ENCODE measurements at places on chromosomes 4 and X.

GRCh38 chrX:19358521-19358920, 14.8 kb downstream of the PDHA1 start:
- ATAC-seq: no peak

DNA sequence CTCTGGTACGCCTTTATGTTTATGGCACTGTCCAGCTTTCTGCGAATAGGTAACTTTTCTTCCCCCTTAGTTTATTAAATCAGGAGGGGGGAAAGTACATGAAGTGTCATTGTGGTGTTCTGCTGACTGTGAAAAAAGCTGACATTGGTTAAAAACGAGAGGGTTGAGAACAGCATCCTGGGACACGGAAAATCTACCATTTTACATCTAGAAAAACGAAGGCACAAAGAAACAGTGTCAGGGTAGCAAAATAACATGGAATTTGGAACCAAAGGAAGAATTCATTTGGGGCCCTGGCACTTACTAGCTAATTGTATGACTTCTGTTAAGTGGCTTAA, 1.2 kb upstream of the AMOT start:
- no peak for ATAC-seq

- ATAC-seq: no peak
Observed at GRCh38 chrX:101368800-101369199, 17.2 kb downstream of the BTK start.

DNA sequence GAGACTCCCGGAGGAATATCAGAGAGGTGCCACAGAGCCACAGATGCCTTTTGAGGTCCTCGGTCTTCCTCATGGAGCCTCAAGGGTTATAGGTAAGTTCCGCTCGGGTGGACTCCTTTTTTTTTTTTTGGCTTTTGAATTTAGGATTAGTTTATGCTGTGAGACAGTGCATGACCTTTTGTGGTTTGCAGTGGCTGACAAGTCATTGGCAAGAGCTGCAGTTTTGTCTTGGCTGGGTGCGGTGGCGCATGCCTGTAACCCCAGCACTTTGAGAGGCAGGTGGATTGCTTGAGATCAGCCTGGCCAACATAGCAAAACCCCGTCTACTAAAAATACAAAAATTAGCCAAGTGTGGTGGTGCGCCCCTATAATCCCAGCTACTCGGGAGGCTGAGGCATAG, 4.5 kb upstream of the GRSF1 start:
- ATAC-seq: no peak

DNA sequence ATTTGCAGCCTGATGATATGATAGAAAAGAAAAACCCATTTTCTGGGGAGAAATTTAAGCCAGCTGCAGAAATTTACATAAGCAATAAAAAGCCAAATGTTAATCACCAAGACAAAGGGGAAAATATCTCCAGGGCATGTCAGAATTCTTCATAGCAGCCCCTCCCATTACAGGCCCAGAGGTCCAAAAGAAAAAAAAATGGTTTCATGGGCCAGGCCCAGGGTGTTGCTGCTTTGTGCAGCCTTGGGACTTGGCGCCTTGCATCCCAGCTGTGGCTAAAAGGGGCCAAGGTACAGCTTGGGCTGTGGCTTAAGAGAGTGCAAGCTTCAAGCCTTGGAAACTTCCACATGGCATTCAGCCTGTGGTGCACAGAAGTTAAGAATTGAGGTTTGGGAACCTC, 97.9 kb upstream of the CDX4 start:
- no peak for ATAC-seq

- no peak for ATAC-seq
Observed at GRCh38 chrX:130654409-130654950, 248.5 kb downstream of the ENOX2 start.

DNA sequence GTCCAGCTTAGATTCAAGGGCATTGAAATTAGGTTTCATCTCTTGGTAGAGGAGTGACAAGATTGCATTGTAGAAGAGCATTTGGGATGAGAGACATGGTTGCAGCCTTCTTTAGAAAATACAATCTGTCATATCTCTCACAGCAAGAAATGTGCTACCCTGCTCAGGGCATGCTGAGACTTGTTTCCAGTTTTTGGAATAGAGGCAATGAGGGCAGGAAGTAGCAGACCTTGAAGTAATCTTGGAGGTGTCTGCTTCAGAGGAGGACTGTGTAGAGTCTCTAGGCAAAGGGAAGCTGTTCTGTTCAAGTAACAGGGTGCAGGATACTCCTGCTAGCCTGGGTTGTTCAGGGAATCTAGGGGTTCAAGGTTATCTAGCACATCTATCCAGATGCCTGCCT, 116.1 kb upstream of the ZNF827 start:
- ATAC-seq: no peak

- ATAC-seq: no peak
Observed at GRCh38 chrX:110418316-110419235, 59.9 kb downstream of the RTL9 start.

DNA sequence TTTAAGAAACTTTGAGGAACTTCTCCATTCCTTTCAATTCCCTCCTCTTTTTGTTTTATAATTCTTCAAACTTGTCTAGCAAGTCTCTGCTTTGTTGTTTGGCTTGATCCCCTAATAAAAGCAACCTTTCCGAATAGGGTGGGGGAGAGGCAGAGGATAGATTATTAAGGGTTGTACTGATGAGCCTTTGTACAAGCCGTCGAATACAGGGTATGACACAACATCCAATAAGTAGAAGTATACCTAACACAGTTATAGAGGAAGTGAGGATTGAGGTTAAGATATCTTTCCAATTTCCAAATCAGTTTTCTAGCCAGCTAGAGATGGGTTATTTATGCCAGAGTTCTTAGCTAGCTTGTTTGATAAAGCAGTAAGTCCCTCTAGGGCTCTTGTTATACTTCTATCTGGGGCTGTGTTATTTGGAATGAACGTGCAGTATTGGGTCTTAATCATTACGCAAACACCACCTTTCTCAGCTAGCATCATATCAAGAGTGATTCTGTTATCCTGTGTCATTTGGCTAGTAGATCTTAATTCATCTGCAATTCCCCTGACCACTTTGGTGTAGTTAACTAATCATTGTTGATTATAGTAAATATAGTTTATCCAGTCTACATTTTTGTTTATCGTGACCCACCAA, 18.5 kb downstream of the METAP1 start:
- ATAC-seq: no peak

DNA sequence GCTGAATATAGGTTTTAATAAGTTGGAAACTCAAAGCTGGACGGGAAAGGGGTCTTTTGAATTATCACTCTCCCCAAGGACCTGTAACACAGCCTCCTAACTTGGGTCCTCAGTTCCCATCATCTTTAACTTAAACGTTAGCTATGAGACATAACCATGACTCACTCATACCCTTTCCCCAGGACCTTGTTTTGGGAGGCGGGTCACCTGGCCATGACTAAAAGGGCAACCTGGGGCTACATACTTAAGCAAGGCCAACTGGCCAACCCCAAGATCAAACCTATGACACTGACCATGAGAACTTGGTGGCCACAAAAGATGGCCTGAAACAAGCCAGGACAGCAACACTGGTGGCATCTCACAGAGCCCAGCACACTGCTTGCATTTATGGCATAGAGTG, 89.0 kb downstream of the SH3KBP1 start:
- peak; percentile 50 for ATAC-seq

GRCh38 chrX:136666088-136666487, 18.1 kb downstream of the CD40LG start:
- no peak for ATAC-seq

DNA sequence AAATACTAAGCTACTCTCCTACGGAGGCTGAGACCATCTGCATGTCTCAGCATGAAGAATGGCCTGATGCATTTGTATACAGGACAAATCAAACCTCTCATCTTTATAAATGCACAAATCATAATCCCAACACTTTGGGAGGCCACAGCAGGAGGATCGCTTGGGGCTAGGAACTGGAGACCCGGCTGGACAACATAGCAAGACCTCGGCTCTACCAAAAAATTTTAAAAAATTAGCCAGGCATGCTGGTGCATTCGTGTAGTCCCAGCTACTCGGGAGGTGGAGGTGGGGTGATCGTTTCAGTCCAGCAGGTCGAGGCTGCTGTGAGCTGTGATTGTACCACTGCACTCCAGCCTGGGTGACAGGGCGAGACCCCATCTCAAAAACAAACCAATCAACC, 262.8 kb downstream of the DHRSX start:
- no peak for ATAC-seq

- no peak for ATAC-seq
Observed at GRCh38 chr4:145107126-145107525, 9.0 kb downstream of the ABCE1 start.

DNA sequence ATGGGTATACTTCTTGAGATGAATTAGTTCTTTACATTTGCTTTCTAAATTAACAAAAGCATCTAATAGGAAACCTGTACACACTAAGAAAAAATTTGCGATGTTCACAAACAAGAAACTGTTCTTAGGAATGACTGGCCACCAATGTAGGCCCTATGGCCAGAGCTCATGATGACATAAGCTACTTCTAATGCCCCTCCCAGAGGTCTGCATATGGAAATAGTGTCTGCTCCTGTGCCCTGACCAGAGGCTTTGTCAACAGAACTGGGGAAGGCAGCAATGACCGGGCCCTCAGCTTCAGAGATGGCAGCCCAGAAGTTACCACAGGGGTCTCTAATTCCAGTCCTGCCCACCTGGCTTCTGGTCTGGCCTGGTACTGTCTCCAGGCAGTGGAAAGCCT, 15.0 kb upstream of the BCLAF3 start:
- no peak for ATAC-seq

DNA sequence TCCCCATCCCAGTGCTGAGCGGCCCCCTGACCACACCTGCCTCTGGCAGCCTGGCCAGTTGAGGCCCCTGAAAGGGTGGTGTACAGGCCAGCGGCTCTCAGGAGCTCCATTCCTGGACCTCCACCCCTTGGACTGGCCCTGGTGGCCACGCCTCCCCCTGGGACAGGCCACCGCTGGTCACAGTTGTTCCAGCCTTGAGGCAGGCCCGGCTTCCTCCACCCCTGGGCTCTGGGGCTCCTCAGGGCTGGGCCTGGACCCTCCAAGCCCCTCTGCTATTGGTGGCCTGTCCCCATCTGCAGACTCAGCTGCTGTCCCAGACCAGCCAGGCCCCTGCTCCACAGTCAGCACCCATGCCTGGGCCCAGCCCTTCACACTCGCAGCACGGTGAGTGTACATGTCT, 93.2 kb upstream of the NKX1-1 start:
- ATAC-seq: no peak

- ATAC-seq: no peak
Observed at GRCh38 chr4:15913631-15913970, 24.9 kb downstream of the FGFBP1 start.
